Activated CD4-positive, CD25-positive, alpha-beta regulatory T cell treated with anti-CD3 and anti-CD28 coated beads, Interleukin-2, amount 50 U/mL, for 72 hours (primary cell): ENCODE measurements at places on chromosomes 11 and 22.

DNA sequence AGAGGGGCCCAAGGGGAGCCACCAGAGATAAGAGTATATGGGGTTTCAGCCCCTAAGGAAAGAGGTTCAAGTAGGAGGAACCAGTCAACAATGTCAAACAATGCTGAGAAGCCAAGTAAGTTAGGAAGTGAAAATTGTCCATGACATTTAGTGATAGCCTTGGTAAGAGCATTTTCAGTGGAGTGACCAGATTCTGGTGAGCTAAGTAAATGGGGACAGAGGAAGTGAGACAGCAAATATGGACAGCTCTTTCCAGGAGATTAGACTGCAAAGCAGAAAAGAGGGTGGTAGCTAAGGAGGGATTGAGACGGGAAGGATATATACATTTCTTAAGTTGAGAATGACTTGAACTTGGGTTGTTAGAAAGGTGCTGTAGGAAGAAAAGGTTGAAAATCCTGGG lies 22.9 kb downstream of the POLD3 start:
- no peak for DNase-seq

DNA sequence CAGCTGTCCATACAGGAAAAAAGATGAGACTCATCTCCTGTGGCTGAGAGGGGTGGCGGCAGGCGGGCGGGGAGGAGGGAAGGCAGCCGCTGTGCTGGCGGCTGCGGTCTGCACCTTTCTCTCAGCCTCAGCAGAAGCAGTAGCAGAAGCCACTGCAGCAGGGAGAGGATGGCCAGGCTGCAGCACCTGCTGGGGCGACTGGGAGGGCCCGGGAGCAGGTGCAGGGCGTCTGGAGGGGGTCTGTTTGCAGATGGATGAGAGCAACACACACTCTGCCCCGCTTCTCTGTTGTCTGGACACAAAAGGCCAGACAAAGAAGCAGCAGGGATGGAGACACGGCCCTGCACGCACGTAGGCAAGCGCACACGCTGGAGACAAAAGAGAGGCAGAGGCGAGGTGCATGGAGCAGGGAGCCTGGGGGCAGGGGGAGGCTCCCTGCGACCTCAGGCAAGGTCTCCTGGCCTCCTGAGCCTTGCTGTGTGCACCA lies 9.3 kb upstream of the MIAT start:
- DNase-seq = no peak

GRCh38 chr11:11157185-11157584 lies 195.9 kb downstream of the CSNK2A3 start:
- DNase-seq = no peak

GRCh38 chr11:95450547-95451123 lies 219.6 kb upstream of the SESN3 start:
- DNase-seq = no peak

DNA sequence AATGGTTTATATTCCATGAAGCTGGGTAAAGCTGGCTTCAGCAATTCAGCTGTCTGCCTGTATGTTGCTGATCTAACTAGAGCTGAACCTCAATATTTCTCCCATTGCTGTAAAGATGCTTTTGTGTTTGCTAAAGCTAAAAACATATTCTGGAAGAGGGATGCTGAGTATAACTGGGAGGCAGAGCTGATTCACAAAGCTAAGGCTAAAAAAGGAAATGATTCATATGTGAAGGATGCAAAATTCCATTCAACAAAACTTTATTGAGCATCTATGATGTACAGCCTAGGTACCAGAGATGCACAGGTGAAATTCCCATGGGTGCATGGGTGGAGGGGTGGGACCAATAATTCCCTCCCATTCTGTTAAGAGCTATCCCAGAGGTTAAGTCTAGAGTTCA lies 193.9 kb downstream of the KIF18A start:
- no peak for DNase-seq

DNA sequence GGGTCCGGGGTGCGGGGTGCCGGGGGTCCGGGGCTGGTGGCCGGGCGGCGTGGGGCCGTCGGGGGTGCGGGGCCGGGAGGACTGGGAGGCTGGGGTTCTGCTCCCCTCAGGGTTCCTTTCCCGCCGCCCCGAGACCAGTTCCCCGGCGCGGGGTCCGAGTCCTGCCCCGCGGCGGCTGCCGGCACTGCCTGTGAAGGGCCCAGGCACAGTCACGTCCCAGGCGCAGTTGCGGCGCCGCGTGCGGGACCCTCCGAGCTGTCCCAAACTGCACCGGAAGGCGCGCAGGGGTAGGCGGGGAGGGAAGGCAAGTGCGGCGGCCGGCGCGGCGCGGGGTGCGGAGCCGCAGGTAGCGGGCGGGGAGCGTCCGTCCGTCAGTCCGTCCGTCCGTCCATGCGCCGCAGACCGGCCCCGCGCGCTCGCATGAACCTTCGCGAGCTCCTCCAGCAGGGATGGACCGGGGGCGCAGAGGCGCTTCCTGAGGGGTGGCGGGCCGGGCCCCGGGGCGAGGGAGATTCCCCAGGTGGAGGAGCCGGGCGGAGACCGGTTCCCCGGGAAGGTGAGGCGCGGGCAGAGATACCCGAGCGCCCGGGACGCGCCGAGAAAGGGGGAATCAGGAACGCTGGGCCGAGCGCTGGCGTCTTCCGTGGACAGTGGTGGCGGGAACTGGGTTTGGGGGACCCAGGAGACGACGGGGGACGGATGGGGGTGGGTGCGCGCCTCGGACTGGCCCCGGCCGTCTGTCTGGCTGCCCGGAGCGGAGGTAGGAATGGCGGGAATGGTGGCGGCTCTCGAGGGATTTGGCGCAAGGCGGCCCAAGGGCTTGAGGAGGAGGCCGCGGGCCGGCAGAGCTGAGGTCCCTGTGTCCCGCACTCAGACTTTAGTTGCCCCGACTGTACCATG lies 3.1 kb upstream of the ADORA2A start:
- peak; percentile 66 for DNase-seq

GRCh38 chr22:37454857-37455686 lies 27.8 kb upstream of the ELFN2 start:
- DNase-seq = no peak

- no peak for DNase-seq
These were observed 251.9 kb downstream of the ST3GAL4 start for GRCh38 chr11:126607374-126607773.

- no peak for DNase-seq
These were observed 231.0 kb downstream of the TTC28 start for GRCh38 chr22:28448625-28449024.

GRCh38 chr11:125517116-125517770 lies 21.2 kb upstream of the FEZ1 start:
- DNase-seq = no peak

- no peak for DNase-seq
These were observed 28.4 kb upstream of the PAMR1 start for GRCh38 chr11:35553831-35554230.

DNA sequence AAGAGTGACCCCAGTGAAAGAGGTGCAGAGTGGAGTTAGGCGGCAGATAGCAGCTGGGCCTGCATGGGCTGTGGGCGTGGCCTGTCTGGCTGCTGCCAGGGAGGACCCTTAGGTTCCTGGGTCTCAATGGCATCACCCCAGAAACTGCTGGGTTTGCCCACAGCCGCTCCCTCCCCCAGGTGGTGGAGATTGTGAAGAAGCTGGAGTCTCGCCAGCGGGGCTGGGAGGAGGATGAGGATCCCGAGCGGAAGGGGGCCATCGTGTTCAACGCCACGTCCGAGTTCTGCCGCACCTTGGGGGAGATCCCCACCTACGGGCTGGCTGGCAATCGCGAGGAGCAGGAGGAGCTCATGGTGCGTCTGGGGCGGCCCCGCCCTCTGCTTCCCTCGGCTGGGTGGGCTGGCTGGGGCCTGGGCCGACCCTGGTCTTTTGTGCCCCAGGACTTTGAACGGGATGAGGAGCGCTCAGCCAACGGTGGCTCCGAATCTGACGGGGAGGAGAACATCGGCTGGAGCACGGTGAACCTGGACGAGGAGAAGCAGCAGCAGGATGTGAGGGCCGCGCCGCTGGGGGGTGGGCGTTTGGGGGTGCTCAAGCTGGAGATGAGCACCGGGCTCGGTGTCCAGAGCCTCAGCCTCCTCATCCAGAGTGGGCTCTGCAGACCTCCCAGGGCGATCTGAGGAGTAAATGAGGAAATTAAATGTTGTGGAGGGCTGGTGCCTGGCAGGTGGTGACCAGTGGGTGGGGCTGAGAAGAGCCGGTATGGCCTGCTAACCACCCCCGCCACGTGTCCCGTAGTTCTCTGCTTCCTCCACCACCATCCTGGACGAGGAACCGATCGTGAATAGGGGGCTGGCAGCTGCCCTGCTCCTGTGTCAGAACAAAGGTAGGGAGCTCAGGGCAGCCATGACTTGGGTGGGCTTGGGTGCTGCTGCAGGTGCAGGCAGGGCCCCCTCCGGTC lies 15.0 kb downstream of the SART1 start:
- DNase-seq = no peak

- DNase-seq = no peak
These were observed 2.0 kb downstream of the HSCB start for GRCh38 chr22:28743852-28744251.

DNA sequence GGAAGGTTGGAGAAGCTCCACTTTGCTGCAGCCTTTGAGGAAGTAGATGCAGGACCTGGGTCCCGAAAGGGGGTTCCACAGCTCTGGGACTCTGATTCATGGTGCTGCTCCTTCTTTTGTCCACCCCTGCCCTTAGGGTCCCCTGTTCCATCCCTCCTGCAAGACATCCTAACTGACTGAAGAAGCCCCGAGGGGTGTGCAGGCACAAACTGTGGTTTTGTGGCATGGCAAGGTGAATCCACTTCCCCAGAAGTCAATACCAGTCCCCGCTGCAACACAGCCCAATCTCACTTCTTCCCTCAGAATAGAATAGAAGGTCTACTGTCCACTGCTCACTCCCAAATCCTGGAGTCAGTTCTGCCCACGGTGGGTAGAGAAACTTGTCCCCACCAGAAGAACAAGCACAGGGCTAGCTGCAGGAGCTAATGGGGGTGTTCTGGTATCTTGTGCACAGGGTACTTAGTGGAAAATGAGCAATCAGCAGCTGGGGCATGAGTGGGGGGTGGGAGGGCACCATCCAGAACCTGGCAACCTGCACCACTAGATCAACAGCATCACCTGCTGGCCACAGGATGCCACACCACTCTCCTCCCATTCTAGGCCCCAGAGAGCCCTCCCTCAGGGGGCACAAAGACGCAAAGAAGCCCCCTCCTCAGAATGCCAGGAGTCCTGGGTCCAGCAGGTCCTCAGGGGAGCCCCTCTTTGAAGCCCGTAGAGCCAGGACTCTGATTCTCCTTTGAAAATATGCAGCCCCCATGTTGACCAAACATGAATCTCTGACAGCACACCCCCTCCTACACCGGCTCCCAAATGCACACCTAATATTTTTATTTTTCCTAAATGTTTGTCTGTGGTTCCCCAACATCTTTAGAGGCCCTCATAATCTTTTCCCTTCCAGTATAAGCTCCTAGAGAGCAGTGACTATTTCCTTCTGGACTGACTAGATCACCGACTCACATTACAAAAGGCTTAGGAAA lies 14.1 kb downstream of the SPATA19 start:
- DNase-seq = no peak

GRCh38 chr11:62546929-62547625 lies 471 bp upstream of the AHNAK start:
- no peak for DNase-seq

DNA sequence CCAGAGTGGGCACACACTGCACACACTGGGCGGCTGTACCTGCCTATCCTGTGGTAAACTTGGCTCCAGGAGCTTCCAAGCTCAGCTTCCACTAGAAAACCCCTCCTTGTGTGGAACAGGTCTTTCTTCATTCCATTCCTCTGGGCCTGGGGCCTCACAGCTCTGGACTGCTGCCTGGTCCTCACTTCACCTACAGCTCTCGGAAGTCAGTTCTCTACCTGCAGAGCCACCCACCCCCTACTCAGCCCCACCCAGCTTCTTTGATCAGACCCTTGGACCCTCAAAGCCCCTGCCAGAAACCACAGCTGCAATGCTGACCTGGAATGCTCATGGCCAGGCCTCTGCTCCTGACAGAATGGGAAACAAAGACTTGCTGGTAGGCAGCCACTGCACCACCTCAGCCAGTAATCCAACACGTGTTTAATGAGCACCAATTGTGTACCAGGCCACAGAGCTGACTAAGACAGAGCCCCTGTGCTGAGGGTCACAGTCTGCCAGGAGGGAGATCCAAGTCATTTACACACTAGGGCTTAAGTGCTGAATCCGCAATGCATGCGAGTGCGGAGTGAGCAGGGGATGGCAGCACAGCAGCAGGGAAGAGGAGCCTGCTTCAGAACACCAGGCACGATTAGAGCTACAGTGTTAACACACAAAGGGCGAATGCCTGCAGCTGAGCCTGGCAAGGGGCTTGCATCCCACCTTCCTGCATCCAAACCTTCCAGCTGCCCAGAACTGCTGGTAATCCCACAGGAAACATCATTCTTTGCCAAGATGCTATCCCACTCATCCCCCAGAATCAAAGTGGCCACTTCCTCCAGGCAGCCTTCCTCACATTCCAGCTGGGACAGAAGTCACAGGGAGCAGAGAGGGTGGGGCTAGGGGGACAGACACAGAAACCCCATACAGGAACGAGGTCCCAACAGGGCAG lies 4.6 kb downstream of the GNB1L start:
- DNase-seq = no peak

DNA sequence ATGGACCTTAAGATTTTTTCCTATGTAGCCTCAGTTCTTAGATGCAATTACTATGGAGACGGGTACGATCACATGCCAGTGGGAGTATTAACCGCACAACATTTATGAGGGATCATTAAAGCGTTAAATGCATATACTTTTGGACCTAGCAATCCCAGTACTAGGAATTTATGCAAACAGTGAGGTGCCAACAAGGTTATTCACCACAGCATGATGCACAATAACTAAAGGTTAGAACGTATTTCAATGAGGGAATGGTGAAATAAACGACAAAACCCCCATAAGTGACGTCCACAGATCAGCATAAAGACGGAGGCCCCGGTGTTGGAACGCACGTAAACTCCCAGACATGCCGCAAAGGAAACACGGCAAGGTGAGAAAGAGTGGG lies 539 bp downstream of the SIRT3 start:
- no peak for DNase-seq

- DNase-seq = no peak
These were observed 90.5 kb downstream of the GALNT18 start for GRCh38 chr11:11531131-11531908.

DNA sequence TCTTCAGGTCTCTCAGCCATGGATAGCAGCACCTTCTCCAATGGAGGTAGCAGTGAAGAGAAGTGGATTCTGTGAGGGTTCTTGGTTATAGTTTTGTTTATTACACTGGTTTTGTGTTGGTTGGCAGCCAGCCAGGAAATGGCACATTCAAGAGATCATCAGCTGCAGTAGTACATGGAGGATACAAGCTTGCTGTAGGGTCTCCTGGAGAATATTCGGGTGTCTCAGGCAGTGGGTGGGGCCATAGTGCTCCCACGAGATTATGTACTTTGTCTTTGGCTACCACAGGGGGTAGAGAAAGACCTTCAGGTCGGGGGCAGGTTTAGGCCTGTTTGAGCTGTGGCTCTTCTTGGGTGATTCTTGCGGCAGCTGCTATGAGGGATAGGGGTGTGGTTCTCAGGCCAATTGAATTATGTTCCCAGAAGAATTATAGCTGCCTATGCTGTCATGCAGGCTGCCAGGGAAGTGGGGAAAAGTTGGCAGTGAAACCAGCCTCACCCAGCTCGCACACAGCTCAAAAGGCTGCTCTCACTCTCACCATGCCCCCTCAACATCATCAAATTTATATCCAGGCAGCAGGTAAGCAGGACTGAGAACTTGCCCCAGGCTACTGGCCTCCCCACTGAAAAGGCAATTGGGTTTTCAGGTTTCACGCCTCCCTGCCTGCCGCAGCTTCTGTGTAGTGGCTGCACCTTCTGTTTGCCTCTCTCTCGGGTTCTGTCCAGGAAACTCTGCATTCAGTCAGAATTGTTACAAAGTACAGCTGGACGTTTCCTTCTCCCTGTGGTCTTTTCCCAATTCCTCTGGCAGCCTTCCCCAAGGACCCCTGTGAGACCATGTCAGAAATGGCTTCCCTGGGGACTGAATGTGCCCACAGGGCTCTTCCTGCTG lies 435.5 kb downstream of the LUZP2 start:
- no peak for DNase-seq
